ENCODE measurements at places on chromosomes 13 and 19. TPM values are rescaled to one million over a fixed set of nuclear protein-coding genes. Genes with fewer than 3 reads are reported as not detected.

Gene SAFB
- polyA plus RNA-seq, result 153 TPM

Gene RDH8
- polyA plus RNA-seq, result not detected

Gene OSCAR
- 0.13 TPM for polyA plus RNA-seq

Gene HRC
- polyA plus RNA-seq, result not detected

Gene KCNRG
- 0.59 TPM for polyA plus RNA-seq

Gene PGLYRP1
- polyA plus RNA-seq, result not detected

Gene CYP2F1
- polyA plus RNA-seq, result not detected

Gene SERPINE3
- polyA plus RNA-seq, result not detected

Gene POSTN
- not detected for polyA plus RNA-seq

Gene C19orf53
- polyA plus RNA-seq, result 289 TPM

Gene TNFSF13B
- 9.0 TPM for polyA plus RNA-seq

Gene POU4F1
- polyA plus RNA-seq, result not detected

Gene SLITRK6
- polyA plus RNA-seq, result not detected

Gene ACER1
- 3.9 TPM for polyA plus RNA-seq

Gene PRODH2
- not detected for polyA plus RNA-seq

Gene DPF1
- polyA plus RNA-seq, result not detected

Gene LGI4
- polyA plus RNA-seq, result not detected

Gene ZNF253
- 16.0 TPM for polyA plus RNA-seq

Measured in naive thymus-derived CD4-positive, alpha-beta T cell (primary cell).